Esophagus squamous epithelium (tissue), 5 donors: ENCODE measurements at places on chromosomes 1 and 21.

DNA sequence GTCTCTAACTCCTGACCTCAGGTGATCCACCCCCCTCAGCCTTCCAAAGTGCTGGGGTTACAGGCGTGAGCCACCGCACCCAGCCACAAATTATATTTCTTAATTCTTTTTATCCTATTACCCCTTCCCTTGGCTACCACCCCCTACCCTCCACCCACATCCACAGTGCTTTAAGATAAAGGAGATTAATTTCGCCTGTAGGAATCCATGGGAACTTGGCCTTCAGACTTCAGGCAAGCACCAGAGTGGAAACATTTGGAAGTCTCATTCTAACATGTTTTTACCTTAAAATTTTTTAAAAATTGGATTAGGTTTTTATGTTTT lies 10.4 kb downstream of the CNST start:
- DNase-seq, result no peak

DNA sequence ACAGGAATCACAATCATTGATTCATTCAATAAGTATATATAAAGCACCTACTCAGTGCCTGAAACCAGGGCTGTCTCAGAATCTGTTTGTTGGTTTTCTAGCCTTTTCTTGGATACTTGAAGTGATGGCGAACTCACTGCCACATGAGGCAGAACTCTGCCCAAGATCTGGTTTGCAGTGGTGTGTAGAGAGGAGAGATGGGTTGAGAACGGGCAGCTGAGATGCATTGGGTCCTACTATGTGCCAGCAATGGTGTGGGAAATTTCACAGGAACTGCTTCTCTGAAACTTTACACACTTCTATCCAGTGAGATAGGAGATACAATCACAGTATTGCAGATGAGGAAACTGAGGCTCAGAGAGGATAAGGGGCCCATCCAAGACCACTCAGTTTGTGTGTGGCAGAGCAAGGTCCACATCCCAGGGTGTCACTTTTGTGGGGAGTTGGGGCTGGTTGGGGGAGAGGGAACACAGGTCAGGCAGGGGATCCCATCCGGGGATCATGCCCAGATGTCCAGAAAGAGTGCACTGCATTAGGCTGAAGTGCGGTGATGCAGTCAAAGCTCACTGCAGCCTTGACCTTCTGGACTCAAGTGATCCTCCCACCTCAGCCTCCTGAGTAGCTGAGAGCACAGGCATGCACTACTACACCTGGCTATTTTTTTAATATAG lies 83.7 kb upstream of the IFFO2 start:
- DNase-seq, result no peak

DNA sequence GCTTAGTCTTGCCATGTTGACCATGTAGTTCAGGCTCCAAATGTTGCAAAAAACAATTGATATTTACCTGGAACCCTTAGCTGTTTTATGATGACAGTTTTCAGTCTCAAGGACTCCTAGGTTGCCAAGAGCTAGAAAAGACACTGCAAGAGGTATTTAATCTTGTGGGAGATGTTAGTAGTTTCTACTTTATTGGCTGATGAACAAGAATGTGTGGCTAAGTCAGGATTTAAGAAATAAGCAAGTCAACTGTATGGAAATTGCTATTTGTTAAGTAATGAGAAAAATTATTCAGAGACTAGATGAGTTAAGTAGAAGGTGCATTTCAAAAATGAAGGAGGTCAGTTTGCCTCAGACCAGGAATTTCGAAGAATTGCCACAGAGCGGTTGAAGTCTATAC lies 639.7 kb upstream of the USP24 start:
- DNase-seq, result no peak

GRCh38 chr1:197967066-197967465 lies 49.9 kb downstream of the LHX9 start:
- no peak for DNase-seq

- no peak for DNase-seq
Measured at GRCh38 chr1:228454238-228454637, 32.9 kb upstream of the RNF187 start.

DNA sequence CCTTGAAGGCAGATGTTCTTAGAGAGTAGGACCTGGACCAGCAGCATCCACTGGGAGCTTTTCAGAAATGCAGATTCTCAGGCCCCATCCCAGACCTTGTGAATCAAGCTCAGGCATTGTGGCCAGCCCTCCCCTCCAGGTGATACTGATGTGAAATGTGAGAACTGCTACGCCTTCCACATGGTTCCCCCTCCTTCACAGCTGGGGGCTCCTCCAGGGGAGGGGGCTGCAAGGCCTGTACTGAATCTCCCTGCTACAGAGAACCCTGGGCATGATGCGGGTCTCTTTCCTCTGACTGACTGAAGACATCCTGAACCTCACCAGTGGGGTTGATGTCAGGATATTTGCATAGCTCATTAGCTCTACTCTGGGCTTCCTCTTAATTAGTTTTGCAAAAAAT lies 141.8 kb upstream of the CSF3R start:
- no peak for DNase-seq

GRCh38 chr1:182861994-182862393 lies 22.8 kb downstream of the DHX9 start:
- DNase-seq, result no peak

- DNase-seq, result no peak
Measured at GRCh38 chr1:41241749-41242341, at the start of gene SCMH1. SCMH1 (minus strand) TSS chr1:41242306; CDS start chr1:41186133, 56,173 bp downstream.

GRCh38 chr1:173161510-173162221 lies 45.5 kb downstream of the TNFSF4 start:
- DNase-seq, result no peak

GRCh38 chr1:247656221-247656875 lies 23.2 kb downstream of the OR13G1 start:
- no peak for DNase-seq

DNA sequence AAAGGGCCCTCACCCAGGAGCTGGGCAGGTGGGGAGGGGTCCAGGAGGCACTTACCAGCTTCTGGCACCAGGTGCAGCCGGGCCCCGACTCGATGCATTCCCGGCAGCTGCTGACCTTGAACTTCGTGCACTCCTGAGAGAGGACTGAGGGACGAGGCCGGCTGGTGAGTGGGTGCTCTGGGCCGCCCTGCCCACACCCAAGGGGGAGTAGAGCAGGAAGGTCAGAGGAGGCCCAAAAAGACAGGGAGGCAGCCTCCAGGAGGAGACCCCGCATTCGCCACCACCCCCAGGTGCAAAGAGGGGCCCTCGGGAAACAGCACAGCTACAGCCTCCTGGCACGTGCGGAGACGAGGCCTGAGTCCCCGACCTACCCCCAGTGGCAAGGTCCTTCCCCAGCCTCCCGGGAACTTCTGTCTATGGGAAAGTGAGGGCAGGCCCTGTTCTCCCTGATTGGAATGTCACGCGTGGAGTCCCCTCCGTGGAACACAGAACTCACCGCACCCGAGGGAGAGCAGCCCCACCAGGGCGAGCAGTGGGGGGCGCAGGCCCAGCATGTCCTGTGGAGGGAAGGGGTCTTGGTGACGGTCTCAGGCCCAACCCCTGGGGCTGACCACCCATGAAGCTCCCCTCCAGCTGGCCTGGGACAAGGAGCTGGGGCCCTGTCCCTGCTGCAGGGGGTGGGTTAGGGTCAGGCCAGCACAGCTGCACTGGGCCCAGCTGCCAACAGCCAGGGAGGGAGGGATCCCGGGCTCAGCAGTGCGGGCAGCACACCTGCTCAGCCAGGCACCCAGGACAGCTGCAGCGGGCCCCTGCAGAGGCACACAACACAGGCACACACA lies 10.3 kb downstream of the ITGB2 start:
- no peak for DNase-seq

GRCh38 chr1:13784971-13785370 lies 85.0 kb downstream of the PRDM2 start:
- no peak for DNase-seq

- DNase-seq, result no peak
Measured at GRCh38 chr1:77958391-77958790, 20.5 kb downstream of the FUBP1 start.

DNA sequence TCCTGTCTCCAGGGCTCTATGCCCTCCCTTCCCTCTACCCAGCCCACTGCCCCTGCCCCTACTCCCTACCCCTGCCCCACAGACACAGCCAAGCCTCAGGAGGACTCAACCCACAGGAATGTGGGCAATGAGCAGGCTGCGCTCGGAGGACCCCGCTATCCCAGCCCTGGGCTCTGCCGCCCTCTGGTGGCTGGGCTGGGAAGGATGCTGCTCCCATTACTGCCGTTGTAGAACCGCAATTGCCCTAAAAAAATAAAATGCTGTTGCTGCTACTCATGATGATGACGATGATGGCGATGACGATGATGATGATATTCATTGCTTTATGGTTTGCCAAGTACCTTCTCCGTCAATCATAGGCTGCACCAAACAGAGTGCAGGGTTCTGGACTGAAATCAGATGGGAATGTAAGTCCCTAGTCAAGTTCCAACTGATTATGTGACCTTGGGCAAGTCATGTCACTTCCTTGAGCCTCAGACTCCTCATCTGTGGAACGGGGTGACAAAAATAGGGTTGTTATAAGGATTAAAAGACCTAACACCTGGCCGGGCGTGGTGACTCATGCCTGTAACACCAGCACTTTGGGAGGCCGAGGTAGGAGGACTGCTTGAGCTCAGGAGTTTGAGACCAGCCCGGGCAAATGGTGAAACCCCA lies 24.6 kb downstream of the ARHGEF19 start:
- DNase-seq, result no peak

- DNase-seq, result no peak
Measured at GRCh38 chr1:177165069-177165439, 542 bp upstream of the ASTN1 start.

GRCh38 chr1:59494145-59494833 lies 197.4 kb downstream of the FGGY start:
- no peak for DNase-seq

DNA sequence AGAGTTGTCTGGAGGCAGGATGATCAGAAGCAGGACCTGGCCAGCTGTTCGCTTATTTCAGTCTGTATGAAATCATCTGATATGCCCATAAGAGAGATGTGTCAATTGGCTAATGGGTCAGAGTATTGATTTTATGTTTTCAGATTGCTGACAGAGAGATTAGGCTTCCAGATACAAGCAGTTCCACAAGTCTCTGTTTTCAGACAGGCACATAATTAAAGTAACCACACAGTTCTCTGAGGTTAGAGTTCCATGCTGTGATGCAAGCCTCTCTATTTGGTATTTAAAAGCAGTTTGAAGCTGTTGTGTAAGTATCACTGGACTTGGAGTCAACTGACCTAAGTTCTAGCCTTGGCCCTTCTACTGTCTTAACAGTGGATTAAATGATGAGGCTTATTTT lies 50.1 kb downstream of the ATF6 start:
- DNase-seq, result no peak

- no peak for DNase-seq
Measured at GRCh38 chr21:42286416-42286815, 28.8 kb downstream of the TFF3 start.
